HFFc6 (cell line): ENCODE measurements at places on chromosomes 3 and 15. TPM values are rescaled to one million over a fixed set of nuclear protein-coding genes. Genes with fewer than 3 reads are reported as not detected.

The PIERCE2 gene
- total RNA-seq, result 0.62 to 1.7 TPM (median 1.1 TPM) in 3 replicates

- DNase-seq, result no peak
These were observed 136.4 kb downstream of the ATP8B4 start for GRCh38 chr15:49982584-49982983.

DNA sequence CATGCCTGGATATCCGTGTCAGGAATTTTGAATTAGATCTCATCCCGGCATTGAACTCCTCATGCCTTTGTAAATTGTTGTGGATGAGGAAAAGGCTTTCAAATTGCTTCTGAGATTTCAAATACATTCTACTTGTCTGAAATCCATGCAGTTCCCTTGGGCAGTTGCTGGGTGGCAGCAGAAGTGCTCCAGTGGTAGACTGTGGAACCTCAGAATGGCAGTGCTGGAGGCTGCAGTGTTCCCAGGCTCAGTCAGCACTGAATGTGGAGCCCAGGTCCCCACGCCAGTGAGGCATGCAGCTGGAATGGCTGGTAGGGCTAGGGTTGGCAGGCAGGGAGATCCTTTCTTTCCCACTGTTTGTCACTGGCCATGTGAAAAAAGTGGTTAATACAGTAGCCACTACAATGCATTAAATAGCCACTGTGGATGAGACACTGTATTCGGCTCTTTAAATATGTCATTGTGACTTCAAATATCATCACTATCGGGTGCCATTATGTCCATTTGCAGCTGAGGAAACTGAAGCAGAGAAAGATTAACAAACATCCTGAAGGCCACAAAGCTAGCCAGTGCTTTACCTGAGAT lies 98.6 kb downstream of the TPRG1 start:
- peak; percentile 81 for DNase-seq

- no peak for DNase-seq
These were observed 245.3 kb downstream of the ZNF621 start for GRCh38 chr3:40770061-40770460.

DNA sequence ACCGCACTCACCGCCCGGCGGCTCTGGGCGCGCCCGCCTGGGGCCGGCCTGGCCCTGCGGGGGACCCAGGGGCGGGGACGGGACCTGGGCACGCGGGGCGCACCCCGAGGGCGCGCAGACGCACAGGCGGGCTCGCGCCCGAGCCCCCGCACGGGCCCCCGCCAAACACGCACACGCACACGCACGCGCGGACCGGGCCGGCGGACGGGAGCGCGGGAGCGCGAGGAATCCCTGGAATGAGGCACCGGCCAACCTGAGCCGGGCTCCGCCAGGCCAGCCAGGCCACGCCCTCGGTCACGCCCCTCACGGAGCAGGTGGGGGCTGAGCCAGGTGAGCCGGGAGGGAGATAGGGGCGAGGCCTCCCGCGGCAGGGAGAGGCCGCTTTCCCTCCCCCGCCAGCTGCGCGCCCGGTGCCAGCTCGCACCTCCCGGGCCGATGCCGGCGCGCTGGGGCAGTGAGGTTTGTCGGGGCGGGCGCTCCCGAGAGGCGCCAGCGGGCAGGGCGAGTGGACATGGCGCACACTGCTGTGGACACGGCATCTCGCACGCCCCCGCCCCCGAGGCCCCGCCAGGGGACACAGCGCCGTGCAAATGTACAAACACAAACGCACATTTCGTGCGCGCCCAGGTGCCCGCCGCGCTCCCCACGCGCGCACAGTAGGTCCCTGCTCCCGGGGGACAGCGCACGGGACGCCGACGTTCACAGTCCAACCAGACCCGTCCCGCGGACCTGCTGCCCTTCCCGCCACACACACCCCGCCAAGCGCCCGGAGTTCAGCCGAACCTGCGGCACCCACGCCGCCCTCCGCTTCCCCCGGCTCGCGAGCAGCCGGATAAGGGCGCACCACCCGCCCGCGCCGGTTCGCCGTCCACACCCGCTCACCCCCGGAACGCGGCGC lies 75.9 kb upstream of the VGLL4 start:
- peak; percentile 30 for DNase-seq

GRCh38 chr15:90239371-90239770 lies 5.4 kb downstream of the GDPGP1 start:
- DNase-seq, result no peak

- no peak for DNase-seq
These were observed 112.6 kb downstream of the GABRB3 start for GRCh38 chr15:26660241-26660640.

The RLBP1 gene
- not detected in 3 replicates for total RNA-seq

- no peak for DNase-seq
These were observed 193.0 kb upstream of the TLE3 start for GRCh38 chr15:70290708-70291107.

- DNase-seq, result no peak
These were observed 99.8 kb upstream of the C15orf61 start for GRCh38 chr15:67421105-67421504.

DNA sequence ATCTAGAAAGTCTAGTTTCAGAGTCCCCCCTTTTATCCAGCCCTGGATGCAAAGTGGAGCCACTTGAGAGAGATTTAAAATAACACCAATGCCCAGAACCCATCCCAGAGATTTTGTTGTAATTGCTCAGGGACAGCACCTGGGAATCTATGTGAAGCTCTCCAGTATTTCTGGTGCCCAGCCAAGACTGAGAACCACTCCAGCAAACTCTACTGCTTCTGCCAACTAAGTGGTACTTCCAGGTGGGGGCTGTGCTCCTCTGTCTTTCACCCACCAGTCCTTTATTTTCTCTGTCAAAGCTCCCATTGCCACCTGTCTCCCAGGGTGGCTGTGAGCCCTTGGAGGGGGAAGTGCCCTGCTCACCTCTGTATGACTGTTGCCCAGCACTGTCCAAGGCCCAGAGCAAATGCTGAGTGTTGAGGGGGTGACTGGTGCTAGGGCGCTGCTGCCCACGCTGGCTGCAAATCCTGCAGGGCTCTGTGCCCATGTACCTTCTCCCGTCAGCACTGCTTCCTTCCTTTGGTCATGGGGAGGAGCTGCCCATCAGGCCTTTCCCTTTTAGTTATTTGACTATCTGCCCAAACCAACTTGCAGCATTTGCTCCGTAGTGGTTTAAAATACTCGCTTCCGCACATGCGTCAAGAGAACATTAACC lies 9.4 kb downstream of the CLSTN2 start:
- no peak for DNase-seq

DNA sequence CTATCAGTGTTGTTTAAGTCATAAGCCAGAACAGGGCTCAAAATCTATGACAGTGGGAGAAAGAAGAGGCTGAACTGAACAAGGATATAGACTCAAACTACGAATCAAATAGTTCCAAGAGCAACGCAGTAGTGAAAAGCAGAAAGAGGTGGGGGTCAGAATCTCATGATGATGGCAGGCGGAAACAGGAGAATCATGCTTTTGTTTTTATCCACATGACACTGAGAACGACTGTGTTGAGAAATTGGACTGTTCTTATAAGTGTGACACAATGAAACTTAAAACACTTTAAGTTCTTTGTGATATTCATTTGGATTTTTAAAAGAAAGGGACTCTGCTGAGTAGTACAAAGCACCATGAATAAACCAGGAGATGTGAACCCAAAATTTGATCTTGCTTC lies 309.4 kb downstream of the ULK4 start:
- DNase-seq, result no peak

DNA sequence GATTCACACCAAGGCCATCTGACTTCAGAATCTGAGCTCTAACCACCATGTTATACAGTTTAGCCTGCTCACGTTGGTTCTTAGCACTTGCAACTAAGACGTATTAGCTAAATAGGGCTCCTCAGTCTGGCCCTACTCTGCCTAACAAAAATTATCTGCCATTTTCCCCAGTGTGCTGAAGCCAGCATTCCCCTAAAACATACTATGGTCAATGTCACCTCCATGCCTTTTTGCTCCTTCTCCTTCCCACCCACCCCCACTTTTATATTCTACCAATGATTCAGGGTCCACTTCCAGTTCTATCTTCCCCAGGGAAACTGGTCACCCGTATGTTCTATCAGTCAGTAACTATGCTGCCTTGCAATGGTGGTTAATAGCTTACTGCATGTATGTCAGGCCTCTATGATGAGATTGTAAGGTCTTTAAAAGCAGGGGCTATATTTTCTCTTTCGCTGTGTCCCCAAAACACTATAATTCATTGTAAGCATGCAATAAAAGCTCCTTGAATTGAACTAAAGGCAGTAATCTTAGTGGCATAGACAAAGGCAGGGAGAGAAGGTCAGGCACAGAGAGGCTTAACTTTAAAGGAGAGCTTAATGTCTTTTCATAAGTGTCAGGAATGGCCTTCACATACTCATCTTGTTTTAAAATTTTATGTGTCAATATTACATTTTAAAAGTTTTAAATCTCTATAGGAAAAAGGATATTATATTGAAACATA lies 23.3 kb downstream of the POPDC2 start:
- DNase-seq, result no peak

- DNase-seq, result no peak
These were observed 165.5 kb downstream of the ECT2 start for GRCh38 chr3:172915911-172916514.

DNA sequence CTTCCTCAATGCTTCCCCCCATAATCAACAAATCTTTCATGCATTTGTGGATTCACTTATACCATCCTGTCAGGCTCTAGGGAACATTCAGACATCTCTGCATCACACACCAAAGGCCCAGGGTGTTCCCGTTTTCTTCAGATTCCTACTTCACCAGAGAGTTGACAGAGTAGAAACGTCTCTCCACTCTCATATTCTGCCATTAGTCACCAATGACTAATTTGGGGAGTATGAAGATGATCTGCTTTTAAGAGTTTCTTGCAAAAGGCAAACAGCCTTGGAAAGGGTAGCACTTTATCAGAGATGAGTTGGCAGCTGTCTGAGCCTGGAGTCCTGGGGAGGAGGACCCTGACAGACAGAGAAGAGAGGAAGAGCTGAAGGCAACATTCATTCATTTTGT lies 55.8 kb upstream of the DGKG start:
- DNase-seq, result peak; percentile 91

The ADAMTS7 gene
- total RNA-seq, result 0.60 to 0.69 TPM (median 0.66 TPM) in 3 replicates

The OR5K4 gene
- not detected in 3 replicates for total RNA-seq

The ACVR2B gene
- 0.67 to 1.3 TPM (median 1.2 TPM) in 3 replicates for total RNA-seq

GRCh38 chr3:139571711-139572110 lies 32.2 kb upstream of the RBP1 start:
- DNase-seq, result no peak

- DNase-seq, result peak; percentile 25
These were observed 120.9 kb downstream of the SAMMSON start for GRCh38 chr3:70120357-70120966.

The HAPLN3 gene
- 13.8 and 16.6 TPM in 2 replicates for total RNA-seq

The C3orf52 gene
- 10.5 to 11.5 TPM (median 11.5 TPM) in 3 replicates for total RNA-seq

GRCh38 chr15:84821501-84822021 lies 4.4 kb downstream of the ALPK3 start:
- DNase-seq, result no peak

The CIDEC gene
- total RNA-seq, result not detected in 3 replicates

DNA sequence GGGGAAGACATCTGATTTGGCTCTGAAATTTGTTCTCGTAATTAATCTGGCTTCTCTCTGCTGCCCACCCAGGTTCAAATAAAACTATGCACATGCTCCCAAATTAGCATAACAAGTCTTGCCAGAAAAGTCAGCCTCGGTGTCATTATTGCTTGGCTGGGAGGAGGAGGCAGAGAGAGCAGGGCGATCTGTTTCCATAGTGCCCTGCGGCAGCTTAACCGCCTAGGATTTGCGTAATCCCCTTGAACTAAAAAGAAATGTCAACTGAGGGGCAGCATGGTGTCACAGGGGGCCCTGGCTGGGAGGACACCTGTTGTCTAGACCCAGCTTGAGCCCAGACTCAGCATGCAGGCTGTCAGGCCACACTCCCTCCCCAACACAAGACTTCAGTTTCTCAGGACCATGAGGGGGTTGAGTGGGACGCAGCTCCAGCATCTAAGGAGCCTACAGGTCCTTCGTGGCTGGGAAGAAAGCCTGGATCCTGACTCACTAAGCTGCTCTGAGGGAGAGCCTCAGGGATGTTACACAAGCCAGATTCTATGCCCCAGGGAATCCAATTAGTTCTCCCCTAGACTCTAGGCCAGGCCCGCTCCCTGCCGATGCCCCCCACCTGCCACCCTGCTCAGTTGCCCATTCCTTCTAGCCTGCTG lies 17.3 kb downstream of the MRPS11 start:
- DNase-seq, result peak; percentile 76

GRCh38 chr3:29275309-29275708 lies 5.6 kb upstream of the RBMS3 start:
- peak; percentile 18 for DNase-seq

The C3orf49 gene
- total RNA-seq, result not detected in 3 replicates

The SAMMSON gene
- not detected in 2 replicates for total RNA-seq

- no peak for DNase-seq
These were observed 95.9 kb downstream of the FRMD4B start for GRCh38 chr3:69290006-69290405.

- DNase-seq, result no peak
These were observed 628.1 kb downstream of the IGSF11 start for GRCh38 chr3:118406562-118406961.
